Activated CD8-positive, alpha-beta memory T cell treated with anti-CD3 and anti-CD28 coated beads for 1 hour (primary cell): ENCODE measurements at places on chromosomes 1 and 21.

DNA sequence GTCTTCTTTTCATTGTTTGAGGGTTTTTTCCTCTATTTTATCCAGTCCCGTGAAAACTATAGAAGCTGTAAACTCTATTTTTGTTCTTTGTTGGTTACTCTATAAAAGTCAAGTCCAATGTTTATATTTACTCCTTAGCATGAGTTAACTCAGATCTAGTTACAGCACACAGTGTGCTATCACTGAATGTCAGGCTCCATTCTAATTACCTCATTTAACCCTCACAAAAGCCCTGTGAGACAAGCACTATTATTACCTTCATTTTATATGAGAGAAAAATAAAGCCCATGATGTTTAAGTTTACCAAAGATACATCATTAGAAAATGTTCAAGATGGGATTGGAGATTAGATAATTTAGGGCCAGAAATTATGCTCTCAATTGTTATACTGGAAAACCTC, 251.4 kb upstream of the SNX7 start:
- no peak for DNase-seq

DNA sequence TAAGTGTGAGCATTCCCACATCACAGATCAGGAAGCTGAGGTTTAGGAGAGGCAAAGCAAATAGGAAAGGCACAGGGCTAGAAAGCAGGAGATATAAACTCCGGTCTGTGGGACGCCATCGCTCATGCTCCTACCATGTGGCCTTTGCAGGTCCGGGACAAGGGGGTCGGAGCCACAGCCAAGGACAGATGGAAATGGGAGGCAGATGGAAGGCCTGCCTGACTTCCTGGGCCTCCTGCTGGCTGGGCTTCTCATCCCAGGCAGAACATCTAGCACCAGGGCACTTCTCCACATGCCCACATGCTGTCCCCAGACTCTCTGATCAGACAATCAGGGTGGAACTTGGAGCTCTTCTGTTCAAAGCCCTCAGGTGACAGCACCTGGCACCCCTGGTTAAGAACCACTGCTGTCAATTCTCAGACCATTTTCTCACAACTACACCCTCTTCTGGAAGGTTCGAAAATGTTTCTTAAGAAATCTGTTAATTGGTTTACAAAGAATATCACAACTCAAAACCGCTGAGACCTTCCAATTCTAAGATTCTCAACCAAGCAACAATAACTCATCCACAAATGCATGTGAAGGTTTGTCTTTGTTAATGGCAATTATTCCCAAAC, 173.3 kb upstream of the EDN2 start:
- DNase-seq: no peak

DNA sequence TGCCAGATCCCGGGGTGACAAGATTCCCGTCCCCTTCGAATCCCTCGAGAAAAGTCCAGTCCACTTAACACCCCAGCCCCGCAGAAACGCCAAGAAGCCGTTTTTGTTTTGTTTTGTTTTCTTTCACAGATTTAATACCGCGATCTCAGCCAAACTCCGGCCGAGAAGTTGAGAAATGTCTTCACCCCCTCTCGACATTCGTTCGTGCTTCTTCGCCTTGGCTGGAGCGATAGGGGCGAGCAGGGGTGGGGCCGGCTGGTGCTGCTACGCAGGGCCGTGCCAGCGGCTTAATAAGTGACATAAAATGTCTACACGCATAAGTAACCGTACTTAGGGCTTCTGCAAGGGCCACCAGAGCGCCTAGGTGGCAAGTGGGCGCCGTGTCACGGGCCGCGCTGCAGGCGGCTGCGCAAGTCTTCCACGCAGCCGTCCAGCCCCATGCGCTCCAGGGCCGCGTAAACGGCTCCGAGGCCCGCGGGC, 4.9 kb downstream of the TNFRSF25 start:
- DNase-seq: no peak

- DNase-seq: no peak
Observed at GRCh38 chr1:157107702-157108101, 8.1 kb upstream of the ETV3L start.

DNA sequence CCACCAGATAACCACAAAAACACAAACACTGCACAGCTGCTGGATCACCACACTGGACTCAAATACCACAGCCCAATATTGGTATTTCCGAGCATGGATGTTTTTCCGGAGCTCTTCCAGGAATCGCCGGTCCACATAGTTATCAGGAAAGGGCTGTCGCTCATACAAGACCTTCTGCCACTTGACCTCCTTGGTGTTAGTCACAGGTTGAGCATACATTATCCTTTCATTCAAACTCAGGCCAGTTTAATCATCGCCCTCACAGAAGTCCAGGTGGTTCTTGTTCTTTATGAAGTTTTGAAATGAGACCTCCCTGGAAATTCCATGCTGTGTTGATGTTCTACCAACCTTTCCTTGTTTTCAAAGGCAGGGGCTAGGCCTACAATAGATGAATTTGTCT, 1.5 kb downstream of the PIGC start:
- no peak for DNase-seq

DNA sequence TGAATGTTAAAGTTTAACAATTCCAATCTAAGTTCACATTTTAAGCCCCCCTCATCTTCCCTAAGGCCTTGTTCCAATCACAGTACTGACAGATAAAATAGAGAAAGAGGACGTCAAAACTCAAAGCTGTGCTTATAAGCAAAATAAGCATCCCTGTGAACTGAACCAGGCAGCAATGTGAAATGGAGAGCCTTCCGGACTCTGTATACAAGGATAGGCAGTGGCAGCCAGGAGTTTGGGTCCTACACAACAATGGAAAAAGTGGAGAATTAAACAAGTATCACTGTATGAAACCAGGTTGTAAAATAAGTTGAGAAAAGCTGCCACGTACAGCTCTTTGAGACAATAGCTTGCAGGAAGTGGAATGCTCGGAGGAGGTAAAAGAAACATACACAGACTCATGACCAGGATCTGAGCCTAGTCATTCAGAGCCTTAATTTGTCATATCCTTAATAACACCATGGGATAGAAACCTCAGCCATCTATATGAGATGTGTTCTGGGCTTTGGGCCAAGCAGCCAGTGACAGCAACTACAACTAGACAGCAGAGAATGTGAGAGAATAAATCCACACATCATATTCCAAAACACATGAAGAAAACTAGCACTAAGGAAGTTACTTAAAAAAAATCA, 55.2 kb upstream of the PALMD start:
- DNase-seq: no peak

GRCh38 chr1:217063172-217063908, 340.1 kb upstream of the ESRRG start:
- DNase-seq: no peak

GRCh38 chr1:71294178-71294577, 213.3 kb upstream of the ZRANB2 start:
- DNase-seq: no peak

DNA sequence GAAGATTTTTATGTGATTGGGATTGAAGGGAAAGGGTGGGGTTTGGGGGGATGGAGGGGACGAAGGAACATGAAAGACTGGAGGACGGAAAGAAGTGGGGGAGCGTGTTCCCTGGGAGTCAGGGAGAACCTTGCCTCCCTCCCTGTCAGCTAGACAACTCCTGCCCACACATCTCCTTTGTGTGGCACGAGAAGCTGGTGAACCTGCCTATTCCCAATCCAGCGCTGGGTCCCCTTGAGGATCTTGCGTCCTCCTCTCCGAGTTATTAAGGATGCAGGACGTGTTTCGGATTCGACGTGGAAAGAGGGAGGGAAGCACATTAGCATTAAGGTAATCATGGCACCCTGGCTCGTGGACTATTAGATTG, 1.4 kb downstream of the LRRC7 start:
- no peak for DNase-seq

DNA sequence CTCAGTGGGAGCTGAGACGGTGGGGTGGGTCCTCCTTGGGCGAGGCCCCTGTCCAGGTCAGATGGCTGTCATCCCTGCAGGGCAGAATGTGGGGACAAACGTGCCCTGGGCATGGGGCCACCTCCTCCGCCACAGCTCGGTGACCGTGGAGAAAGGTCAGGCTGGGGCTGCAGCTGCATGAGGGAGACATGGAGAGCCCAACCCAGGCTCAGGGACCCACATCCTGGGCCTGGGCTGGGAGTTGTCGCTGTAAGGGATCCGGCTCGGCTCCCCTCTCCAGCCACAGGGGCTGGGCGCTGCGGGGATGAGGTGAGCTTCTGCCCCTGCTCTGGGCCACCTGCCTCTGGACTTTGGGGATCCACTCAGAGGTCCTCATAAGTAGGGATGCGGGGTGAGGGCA, 518 bp upstream of the PLCH2 start:
- no peak for DNase-seq

DNA sequence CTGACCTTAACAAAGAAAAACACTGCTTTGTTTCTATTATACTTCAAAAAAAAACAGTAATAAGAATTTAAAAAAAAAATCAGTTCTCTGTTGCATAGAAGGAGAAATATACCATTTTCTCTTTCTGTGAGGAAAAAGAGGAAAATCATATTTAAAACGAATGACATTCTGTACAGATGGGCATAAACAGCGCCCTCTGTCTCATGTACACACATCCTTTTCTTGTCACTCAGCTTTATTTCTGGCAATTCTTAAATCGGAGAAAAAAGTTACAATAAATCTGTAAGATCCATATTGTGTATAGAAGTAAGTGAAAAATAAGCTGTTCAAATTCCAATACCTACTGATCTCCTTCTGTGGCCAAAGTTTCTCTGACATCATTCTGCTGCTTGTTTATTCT, 245.4 kb downstream of the SMYD3 start:
- DNase-seq: no peak

DNA sequence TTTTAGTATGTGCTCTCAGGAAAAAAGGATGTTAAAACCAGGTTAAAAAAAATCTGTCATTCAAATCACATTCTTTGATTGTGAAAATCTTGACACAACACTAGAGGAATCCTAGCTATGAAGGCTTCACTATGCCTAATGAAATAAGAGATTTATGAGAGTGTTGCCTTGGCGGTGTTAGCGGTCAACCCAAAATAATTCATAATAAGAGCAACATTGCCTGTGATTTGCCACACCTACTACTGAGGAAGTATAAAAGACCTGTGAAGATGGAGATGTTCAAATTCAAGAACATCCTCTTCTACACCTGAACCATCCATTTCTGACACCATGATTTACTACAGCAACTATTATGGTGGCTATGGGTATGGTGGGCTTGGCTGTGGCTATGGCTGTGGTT, at the start of gene KRTAP20-1:
KRTAP20-1 (plus strand) TSS at position 301 of the 400 bp plus-strand sequence; CDS start at position 331, 30 bp downstream.
- DNase-seq: no peak

- no peak for DNase-seq
Observed at GRCh38 chr1:161080441-161081405, 8.6 kb downstream of the NECTIN4 start.

DNA sequence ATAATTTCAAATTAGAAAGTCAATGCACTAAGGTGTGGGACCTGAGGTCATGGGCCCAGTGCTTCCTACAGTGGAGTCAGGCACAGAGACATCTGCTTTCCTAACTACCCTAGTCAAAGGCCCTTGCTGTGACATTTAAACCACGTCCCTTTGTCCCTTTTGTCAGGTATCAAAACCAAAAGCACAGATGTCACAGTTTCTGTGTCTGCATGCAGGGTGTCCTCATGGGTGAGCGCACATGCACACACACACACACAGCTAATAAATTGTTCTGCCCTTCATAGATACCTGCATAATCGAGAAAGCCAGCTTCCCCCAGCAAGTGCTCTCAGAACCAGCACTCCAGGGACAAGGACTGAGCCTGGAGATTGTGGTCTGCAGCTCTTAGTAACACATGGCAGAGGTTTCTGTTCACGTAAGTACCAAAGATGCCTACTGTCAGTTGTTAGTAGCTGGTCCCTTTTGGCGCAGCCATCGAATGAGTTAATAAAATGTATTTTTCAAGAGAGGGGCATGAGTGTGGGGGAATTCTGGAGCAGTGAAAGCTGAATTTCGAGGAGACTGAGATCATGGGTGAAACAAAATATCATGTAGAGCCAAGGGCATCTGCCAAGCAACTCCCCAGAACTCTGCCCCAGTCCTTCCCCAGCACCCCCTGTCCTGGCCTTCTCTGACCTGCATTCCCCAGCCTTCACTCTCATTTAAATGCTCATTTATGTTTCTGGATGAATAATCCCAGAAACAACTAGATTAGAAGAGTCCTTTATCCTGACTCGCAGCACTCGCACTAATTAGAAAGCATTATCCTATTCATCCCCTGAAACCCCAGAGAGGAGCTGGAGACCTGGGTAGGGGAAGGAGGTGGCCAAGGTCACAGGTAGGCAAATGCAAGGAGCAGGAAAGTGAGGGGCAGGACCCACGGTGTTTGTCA, 25.5 kb downstream of the TNR start:
- no peak for DNase-seq

GRCh38 chr1:7543718-7544090, 227.4 kb upstream of the VAMP3 start:
- DNase-seq: no peak

DNA sequence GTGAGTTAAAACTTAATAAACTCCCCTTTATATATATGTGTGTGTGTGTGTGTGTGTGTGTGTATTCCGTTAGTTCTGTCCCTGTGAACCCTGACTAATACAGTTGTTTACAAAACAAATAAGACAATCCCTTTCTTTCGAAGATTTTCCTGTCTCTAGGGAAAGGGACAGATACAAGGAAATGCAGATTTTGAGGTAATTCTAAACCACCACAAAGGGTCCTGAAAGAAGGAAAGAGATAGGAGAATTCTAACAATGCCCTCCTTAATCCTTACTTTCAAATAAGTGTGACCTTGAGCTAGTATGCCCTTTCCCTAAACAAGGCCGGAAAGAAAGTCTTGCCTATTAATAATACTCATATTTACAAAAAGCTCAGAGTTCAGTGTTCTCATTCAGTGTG, 164.8 kb upstream of the COL11A1 start:
- DNase-seq: no peak

- no peak for DNase-seq
Observed at GRCh38 chr1:24896176-24896575, 33.9 kb downstream of the RUNX3 start.

DNA sequence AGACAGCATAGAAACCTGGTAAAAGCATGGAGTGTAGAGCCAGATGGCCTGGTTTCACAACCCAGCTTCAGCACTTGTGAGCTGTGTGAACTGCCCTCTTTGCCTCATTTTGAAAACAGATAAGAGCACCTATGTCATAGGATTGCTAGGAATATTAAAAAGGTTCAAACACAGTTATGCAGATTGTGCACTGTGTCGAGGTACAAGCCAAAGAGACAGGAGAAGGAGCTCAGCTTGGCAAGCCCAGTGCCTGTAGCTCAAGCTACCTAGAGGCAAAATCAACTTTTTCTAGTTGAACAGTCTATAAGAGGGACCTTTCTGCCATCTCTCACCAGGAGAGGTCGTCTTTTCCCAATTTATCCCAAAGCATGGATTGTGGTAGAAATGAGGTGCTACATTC, 5.0 kb downstream of the CHODL start:
- DNase-seq: no peak

GRCh38 chr1:229340496-229340895, 2.4 kb downstream of the CCSAP start:
- no peak for DNase-seq

DNA sequence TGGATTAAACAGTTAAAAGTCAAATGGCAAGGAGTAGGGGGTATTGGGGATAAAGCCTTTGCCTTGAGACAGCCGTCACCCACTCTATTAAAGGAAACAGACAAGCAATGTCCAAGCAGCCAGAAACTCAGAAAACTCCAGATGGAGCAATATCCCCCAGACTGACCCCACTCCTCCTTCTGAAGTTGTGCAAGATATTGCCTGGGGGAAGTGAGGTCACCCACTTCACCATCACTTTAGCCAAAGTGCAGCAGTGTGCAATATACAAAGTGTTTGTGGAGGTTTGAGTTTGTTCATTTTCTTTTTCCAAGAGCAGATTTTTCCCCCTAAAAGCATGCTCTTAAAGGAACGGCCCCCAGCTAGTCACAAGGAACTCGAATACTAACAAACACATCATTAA, 125.1 kb downstream of the ETS2 start:
- no peak for DNase-seq
